ENCODE measurements at places on chromosomes 1 and 21.

- no peak for DNase-seq
Measured at GRCh38 chr1:78214334-78214733, 168.6 kb downstream of the GIPC2 start.

- no peak for DNase-seq
Measured at GRCh38 chr1:244191581-244191980, 140.5 kb downstream of the ZBTB18 start.

GRCh38 chr1:24438423-24438901 lies 22.9 kb downstream of the NIPAL3 start:
- no peak for DNase-seq

DNA sequence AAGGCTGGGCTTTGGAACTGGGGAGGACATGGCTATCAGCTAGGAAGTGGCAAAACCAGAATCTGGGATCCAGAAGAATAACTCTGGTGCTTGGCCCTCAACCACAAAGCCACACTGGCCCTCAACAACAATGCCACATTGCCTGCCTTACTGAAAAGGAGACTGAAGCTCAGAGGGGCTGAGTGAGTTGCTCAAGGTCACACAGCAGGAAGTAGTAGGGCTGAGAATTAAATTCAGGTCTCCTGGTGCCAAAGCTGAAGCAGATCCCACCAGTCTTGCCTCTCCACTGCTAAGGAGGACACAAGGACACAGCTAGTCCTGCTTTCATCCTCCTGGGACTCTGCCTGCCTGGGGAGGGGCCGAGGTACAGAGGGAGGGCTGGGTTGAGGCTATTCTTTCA lies 29.4 kb upstream of the STUM start:
- DNase-seq = no peak
